ENCODE measurements at places on chromosomes 1 and 21.

DNA sequence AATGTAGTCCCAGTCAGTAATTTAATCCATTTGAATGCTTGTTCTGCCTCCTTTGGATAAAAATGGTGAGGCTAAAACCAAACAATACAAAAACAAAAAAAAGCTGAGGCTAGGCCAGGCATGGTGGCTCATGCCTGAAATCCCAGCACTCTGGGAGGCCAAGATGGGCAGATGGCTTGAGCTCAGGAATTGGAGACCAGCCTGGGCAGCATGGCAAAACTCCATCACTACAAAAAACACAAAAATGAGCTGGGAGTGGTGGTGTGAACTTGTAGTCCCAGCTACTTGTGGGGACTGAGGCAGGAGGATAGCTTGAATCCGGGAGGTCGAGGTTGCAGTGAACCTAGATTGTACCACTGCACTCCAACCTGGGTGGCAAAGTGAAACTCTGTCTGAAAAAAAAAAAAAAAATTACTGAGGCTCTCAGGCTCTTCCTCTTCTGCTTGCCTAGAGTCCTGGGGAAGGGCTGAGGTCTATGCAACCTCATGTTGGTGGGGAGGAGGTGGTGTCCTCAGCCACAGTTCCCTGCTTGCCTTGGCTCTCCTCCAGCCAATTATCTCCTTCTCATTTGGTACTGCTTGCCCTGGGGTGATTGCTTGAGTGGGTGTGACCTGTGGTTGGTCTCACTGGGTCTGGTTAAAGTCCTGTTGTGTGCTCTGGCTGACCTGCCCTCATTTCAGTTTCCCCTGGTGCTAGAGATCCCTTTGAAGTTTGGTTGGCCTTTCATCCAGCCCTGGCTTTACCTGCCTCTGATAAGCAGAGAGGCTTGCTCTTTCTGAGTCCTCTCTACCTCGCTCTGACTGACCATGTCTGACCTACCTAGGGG, 20.9 kb downstream of the S1PR1 start:
- no peak for DNase-seq

GRCh38 chr1:221604948-221605347, 136.9 kb downstream of the DUSP10 start:
- no peak for DNase-seq

DNA sequence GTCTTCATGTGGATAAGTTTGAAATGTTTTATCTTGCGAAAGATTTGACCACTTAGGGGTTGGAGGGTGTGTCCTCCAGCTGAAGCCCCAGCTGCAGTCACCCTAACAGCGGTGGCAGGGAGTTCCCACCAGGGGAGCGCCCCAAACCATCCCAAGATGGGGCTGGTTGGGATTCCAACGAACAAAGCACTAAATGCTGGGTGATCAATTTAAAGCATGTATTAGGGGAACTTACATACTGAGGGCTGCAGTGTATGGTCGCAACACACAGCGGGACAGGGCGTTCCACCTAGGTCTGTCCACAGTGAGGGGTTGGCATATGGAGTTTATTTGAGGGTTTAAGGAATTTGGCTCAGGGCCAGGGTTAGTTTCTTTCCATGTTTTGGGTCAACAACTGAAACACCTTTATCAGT, 26.3 kb downstream of the SLC37A1 start:
- no peak for DNase-seq

- DNase-seq, result no peak
These were observed 126.2 kb downstream of the EPHB2 start for GRCh38 chr1:22836850-22837249.

DNA sequence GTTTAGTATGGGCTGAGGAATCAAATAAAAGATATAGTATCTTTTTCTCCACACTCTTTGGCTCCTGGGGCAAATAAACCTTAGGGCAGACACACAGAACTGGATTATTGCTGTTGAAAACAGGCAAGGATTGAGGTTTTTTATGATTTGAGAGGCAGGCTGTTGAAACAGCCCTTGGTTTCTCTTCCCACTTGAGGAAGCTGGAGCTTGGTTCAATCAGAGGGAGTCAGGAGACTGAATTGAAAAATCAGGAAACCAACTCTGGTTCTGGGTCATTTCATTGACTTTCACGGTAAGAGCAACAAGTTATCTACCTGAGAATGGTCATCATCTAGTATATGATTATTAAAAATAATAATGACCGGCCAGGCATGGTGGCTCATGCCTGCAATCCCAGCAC, 108.4 kb downstream of the CNIH3 start:
- DNase-seq, result no peak

DNA sequence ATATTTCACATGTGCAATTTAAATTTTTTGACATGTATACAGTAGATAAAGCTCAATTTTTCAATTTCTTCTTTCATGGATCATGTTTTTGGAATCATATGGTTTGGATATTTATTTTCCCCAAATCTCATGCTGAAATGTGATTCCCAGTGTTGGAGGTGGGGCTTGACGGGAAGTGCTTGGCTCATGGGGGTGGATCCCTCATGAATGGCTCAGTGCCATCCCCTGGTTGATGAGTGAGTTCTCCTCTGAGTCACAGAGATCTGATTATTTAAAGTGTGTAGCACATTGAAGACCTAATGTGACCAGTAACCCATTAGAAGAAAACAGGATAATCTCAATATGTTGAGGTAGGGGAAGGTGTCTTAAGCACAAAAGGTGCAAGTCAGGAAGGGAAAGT, 9.1 kb upstream of the IFI16 start:
- peak; percentile 90 for DNase-seq

DNA sequence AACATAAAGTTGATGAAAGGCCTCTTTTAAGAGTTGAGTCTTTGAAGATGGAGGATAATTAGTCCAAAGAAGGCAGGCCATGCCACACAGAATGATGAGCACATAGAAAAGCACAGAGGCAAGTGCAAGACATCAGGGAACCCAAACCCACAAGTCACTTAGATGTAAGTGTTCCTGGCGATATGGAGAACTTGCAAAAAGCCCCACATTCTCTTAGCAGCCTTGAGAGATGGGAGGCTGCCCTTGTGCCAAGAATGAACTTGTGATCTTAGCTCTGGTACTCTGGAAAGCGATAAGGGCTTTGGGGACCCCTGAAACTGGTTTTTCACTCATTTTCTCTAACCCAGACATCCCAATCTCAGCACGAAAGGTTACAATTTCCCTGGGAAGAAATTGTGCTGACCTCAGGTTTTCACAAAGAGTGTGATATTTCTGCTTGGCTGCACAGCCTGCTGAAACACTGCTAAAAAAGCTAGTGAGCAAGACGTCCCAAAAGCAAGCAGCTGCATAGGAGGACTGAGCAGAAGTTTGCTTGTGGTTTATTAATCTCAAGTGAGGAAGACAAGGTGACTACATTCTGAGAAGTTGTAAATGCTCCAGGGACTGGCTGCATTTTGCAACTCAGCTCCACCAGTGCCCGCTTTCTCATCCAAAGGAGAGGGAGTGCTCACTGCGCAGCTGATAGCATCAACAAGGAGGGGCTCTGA, 496.9 kb upstream of the CAMK1G start:
- DNase-seq, result peak; percentile 37

GRCh38 chr1:105934806-105935205, 1121.7 kb upstream of the PRMT6 start:
- no peak for DNase-seq

DNA sequence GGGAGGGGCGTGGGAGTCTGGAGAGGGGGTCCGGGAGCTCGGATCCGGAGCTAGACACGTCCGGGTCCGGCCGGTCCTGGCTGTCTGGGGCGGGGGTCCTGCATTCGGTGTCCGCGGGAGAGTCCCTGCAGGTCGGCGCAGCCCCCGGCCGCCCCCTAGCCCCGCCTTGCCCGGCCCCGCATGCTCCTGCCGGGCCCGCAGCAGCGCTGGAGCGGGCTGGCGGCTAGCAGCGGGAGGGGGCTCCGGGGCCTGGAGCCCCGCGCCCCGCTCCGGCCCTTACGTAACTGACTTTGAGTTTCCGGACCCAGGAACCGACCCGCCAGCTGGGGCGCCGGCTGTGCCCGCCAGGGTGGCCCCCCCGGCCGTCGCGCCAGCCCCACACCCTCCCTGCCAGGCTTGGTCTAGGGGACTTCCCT, 26.9 kb upstream of the EPB41 start:
- no peak for DNase-seq

GRCh38 chr1:170692866-170693575, 29.1 kb downstream of the PRRX1 start:
- DNase-seq, result peak; percentile 57

DNA sequence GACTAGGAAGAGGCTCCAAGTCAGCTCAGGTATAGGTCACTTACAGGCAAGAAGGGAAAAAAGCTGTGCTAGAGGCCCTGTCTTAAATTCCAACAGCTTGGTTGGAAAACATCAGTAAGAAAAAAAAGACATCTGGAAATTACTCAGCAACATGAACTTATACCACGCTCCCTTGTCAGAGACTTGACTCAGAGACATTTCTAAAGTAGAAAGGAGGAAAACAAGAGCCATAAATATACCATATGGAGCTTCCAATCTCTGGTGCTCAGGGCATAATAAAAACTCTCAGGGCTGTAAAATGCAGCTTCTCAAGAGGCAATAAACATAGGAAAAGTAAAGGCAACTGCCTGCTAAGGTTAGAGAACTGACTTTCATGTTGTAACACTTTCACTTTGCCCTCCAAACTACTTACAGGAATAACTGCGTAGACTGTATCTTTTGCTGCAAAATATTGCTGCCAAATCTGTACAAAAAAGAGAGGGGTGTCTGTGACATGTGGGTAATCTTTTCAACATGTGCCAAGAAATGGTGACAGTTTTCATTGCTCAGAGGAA, 14.7 kb downstream of the ATPAF1 start:
- peak; percentile 89 for DNase-seq

DNA sequence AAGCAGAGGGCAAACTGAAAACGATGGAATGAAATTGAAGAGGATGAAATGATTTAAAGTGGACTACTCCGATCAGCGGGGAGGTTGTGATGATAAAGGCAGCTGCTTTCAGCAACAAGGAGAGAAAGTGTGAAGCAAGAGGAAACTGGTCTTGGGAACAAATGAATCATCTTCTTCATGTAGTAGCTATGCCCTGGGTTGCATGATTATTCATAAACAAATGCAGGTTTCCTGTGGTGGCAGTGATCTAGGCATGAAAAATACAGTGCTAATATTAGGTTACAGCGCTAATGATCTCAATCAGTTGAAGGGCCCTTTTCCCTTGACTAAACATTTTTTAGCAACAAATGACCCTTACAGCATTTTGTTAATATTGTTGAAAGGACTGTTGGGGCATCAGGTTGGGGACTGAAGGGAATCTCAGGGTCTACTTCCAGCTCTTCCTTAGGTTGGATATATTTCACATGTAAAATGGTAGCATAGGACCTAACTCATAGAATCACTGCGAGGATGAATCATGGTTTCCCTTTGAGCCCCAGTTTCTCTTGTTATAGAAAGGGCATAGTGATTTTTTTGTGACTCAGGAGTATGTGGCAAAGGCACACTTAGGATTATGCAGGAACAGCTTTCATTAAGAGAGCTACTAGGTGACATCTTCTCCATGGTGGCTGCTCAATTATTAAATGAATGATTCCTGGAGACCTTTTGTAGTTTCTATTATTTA, 1.9 kb upstream of the ZFYVE9 start:
- DNase-seq, result no peak

DNA sequence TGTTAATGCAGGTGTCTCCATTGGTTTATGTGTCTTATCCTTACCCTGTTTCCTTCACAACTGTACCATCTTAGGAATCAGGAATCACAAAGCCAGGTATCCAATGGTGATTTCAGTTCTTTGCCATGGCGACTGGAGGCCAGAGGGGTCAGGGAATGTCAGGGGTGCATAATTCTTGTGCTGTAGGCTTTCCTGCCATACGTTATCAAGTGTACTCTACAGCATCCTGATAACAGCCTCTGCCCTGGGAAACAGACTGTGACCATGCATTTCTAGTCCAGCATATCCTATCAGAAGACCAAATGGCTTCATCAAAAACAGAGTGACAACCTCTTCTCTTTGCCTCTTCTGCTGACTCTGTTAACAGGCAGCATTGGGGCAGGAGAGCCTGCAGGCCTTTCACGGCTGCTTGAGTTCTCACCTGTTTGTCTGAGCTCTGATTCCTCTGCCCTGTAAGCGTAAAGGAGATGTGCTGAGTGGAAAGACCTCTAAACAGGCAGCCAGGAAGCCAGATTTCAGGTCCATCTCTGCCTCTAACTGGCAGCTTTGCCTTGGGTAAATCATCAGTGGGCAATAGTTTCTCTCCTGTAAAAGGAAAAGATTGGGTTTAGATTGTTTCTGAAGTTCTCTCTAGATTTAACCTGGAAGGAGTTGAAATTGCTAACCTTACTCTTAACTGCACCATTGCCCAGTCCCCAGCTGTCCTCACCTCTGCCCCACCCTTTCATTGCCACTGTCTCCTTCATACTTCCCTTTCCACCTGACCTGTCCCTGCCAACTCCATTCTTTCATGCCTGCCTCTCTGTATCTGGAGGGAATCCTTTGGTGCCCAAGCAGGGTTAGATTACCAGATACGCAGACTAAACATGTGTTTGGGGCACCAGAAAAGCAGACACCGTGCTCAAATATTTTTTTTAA, 80.2 kb downstream of the LRRC8D start:
- DNase-seq, result no peak

- no peak for DNase-seq
These were observed 3.3 kb upstream of the PCBP3 start for GRCh38 chr21:45640001-45640887.

- DNase-seq, result peak; percentile 13
These were observed 19.1 kb upstream of the SLC35F3 start for GRCh38 chr1:233885196-233885920.

GRCh38 chr1:156114919-156115513, 505 bp downstream of the LMNA start:
- DNase-seq, result no peak

DNA sequence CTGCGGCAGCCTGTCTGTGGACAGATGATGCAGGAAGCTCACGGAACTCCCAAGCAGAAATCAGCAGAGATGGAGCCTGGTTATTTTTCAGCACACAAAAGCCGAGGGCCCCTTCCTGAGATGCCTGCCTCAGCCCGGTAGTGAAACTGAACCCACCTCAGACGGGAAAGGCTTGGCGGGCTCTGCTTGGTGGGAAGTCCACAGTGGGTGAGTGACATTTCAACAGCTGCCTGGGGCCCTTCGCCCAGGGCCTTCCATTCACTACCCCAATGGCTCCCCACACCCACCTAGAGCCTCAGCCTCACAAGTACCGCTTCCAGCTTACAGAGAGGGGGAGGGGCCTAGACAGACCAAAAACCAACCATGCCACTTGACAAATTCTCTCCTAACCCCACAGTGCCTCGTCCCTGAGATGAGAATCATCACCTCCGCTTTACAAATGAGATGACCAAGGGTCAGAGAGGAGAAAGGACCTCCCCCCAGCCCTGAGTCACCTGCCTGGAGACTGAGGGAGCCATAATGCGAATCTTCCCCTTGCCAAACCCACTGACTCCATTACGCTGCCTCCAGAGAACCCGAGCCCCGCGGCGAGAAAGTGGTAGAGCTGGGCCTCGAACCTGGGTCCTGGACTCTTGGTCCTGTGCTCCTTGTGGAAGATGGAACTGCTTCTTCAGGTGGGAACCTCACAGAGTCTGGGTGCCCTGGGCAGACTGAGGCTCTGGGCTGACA, 3.4 kb upstream of the ECE1 start:
- peak; percentile 43 for DNase-seq

GRCh38 chr1:174963529-174964125, 36.1 kb upstream of the CACYBP start:
- DNase-seq, result no peak
